ENCODE measurements at places on chromosomes 3 and 15.

GRCh38 chr3:28118087-28118486 lies 123.3 kb upstream of the CMC1 start:
- DNase-seq: no peak

DNA sequence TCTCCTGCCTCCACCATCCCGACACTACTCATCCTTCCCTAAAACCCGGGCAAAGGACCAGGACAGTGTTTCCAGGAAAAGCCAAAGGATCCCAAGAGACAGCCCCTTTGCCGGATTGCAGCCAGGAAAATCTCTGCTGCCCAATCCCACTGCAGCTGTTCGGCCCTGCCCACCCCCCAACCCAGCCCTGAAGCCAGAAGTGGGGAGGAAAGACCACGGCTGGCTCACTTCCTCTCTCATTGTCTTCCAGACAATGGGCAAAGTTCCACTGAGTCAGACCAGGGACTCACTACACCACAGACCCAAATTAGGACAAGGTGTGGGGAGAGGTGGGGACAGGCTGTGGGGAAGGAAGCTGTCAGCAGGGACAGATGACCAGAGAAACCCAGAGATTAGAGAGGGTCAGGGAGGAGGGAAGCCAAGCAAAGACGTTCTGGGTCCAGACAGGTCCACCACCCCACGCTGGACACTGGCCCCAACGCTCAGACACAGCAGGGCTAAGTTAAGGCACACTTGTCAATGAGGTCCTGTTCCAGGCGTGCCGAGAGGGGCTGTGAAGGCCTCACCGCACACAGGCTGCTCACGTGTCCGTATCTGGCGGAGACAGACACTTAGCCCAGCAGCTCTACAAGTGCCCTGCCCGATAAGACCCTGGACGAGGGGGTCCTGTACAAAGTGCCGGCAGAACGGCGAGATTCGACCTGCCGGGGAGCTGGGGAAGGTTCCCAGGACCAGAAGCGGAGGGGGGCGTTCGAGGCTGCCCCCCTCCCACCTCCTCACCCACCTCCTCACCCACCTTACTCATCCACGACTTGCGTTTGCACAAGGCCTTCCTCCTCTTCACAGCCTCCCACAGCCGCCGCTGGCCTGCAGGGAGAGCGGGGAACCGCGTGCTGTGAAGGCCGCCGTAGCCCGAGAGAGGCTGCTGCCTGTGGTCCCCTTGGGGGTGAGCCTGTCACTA lies 21.9 kb downstream of the TNK2 start:
- DNase-seq: no peak

DNA sequence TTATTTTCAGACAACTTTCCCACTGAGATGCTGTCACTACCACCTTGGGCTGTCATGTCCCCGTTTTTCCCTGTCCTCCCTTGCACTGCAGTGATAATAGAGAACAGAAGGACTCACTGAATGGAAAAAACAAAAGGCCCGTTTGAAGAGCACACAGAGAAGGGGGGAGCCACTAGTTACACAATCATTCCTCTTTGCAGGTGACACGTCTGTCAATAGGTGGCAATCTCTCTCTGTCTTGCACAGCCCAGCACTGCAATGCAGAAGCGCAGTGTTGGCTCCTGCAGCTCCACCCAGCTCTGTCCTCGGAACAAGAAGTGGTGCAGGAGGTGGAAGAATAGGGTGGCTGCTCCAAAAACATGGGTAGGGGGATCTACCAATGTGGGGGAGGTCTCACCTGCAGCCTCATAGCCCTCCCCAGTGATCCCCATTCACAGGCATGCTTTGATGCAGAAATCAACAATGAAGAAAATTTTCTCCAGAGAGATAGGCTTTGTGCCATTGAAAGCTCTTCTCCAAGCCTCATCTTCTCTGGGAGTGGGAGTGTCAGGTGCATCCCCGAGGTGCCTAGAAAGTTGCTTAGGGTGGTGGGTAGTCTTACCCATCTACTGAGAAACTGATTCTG lies 31.8 kb downstream of the FSTL1 start:
- no peak for DNase-seq

DNA sequence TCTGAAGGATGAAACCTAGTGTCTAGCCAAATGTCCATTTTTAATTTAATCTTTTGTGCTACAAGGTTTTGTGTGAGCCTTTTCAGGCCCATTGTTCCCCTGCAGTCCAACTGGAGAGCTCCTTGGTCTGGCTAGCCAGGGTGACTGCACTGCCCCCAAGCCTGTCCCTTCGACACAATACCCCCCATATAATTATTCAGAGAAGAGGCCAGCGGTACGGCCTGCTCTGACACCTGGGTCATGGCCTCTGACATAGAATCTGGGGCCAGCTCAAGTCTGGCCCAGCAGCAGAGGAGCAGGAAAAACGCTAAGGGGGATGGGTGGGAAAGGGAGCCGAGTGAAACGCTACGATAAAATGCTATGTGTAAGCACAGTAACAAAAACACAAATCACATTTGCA lies 64.2 kb upstream of the PYGO1 start:
- DNase-seq: no peak

DNA sequence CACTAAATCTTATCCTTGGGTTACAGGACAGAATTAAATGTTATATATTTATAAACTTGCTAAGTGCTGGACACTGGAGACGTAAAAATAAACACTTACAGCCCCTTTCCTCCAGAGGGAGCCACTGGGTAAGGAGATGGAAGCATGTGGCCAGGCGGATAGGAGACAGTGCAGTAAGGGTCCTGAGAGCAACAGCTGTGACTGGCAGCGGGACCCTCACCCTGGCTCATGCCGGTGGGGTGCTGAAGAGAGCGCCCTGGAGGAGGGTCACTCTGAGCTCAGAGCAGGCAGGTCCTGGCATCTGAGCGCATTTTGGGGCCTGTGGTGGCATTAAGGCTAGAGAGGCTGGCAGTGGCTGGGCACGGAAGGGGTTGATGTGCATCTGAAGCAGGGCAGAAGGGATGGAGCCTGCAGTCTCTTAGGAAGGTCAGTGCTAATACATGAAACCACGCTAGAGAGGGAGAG lies 16.0 kb downstream of the SEC61A1 start:
- no peak for DNase-seq

GRCh38 chr15:63523306-63523990 lies 19.1 kb downstream of the USP3 start:
- no peak for DNase-seq

- no peak for DNase-seq
These were observed 8.7 kb downstream of the SPSB4 start for GRCh38 chr3:141059816-141060215.

GRCh38 chr3:116837483-116837882 lies 127.9 kb downstream of the TUSC7 start:
- DNase-seq: no peak

DNA sequence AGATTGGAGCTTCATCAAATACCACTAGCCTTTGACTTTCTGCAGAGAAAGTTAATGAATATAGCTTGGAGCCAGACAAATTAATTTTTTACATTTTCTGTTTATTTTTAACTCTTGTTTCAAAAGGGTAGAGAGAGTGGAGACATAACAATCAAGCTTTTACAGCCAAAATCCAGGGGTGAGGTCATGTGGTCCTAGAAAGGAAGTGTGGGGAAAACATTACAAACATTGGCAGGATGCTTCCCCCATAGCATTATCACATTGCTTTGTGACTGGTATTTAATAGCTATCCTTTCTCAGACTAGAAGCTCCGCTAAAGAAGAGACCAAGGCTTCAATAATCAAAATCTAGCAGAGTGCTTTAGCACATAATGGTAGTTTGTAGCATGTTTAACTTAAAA lies 46.4 kb upstream of the PHLDB2 start:
- no peak for DNase-seq

GRCh38 chr3:11835028-11835639 lies 11.6 kb downstream of the TAMM41 start:
- no peak for DNase-seq

Measured in stimulated activated CD4-positive, alpha-beta T cell treated with anti-CD3 and anti-CD28 coated beads, Interleukin-12 subunit alpha, Interleukin-12 subunit beta, amount 100 ng/mL, for 24 hours (primary cell).